DMS79 (cell line): ENCODE measurements at places on chromosomes 5 and 9.

GRCh38 chr5:60583616-60584015 lies 116.3 kb downstream of the DEPDC1B start:
- DNase-seq = no peak

DNA sequence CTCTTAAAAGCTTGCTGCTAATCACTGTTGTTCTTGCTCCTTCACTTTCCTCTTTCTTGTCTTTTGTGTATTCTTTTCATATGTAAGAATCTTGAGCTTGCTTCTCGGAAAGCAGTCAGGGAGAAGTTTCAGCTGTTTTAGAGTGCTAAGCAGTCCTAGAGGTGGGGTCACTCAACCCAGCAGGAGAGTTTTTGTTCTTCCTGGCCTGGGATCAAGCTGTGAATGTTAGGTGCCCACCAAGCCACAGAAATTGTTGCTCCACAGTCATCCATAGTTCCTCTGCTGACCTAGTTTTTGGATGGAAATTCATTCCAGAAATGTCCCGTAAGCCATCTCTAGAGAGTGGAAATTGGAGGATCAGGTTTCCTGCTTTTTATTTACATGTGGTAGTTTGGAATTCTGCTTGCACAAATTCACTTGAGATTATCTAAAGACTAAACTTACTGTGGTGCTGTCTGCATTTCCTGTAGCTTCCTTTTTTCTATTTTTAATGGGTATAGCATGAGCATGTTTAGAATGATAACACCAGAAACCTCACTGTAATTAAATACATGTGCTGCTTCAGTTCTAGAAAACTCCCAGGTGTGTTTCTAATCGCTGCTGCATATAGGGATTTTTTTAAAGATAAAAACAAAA lies 108.7 kb downstream of the MAST4 start:
- no peak for DNase-seq

- no peak for DNase-seq
These were observed 60.4 kb upstream of the ERCC6L2 start for GRCh38 chr9:95815133-95815532.

GRCh38 chr9:14304259-14304658 lies 9.7 kb downstream of the NFIB start:
- DNase-seq = no peak

DNA sequence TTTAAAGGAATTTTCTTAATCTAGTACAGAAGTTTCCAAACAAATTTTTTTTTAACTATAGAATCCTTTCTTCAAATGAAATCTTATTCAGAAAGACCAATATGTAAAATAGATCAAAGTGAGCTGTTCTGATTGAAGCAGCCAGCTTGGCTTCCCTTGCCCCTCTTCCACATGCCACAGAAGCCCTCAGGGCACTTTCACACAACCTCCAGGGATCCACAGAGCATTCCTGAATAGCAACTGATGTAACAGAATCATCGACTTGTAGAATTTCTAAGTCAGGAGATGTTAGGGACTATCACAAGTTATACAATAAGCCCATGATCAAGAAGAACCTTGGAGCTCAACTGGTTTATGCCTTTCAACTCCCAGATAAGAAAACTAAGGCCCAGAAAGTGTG lies 427.8 kb upstream of the C9orf72 start:
- DNase-seq = no peak

DNA sequence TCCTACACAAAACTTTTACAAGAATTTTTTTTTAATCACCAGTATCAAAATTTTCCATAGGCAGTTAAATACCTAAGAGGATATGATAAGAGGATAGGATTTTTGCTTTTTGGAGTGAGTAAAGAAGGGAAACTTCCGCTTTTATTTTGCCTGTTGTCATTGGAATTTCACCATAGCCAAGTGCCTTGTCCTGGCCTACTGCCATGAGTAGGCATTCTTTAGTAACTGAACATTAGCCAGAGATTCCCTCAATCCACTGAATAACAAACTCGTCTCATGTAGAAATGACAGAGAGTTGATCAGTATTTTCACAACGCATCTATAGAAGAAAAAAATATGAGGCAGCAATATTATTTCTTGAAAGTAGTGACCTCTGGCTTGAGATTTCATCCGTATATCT lies 289.6 kb upstream of the ADAMTSL1 start:
- no peak for DNase-seq

DNA sequence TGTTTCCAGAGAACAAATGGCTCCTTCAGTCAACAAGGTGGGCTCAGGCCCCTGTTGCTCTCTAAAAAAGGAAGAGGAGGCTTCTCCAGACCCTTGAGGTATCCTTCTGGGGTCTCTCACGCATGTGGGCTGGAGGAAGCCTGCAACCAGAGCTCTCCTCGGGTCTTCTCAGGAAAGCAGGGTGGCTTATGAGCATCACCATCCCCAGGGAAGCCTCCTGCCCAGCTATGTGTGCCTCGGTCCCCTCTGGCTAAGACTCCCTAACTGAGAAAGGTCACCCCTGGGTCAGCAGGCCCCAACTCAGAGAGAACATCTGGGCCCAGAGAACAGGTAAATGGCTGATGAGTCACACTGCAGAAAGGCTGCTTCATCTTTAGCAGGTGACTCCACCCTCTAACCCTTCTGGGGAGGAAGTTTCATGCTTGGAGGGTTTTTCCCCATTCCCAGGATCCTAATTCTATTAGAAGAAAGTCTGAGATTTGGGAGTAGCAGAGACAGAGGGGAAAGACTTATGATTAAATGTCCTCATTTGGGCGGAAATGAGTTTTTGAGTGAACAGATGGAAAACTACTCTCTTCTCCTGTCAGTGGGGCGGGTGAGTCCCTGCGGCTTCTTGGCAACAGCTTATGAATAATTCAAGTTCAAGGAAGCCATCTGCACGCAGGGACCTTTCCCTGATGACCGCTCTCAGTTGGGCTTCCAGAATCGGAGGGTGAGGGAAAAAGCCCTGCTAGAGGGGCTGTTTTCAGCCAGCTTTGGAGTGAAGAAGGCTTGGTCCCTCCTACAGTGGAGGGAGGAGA lies 41.9 kb downstream of the TGFBI start:
- DNase-seq = no peak

DNA sequence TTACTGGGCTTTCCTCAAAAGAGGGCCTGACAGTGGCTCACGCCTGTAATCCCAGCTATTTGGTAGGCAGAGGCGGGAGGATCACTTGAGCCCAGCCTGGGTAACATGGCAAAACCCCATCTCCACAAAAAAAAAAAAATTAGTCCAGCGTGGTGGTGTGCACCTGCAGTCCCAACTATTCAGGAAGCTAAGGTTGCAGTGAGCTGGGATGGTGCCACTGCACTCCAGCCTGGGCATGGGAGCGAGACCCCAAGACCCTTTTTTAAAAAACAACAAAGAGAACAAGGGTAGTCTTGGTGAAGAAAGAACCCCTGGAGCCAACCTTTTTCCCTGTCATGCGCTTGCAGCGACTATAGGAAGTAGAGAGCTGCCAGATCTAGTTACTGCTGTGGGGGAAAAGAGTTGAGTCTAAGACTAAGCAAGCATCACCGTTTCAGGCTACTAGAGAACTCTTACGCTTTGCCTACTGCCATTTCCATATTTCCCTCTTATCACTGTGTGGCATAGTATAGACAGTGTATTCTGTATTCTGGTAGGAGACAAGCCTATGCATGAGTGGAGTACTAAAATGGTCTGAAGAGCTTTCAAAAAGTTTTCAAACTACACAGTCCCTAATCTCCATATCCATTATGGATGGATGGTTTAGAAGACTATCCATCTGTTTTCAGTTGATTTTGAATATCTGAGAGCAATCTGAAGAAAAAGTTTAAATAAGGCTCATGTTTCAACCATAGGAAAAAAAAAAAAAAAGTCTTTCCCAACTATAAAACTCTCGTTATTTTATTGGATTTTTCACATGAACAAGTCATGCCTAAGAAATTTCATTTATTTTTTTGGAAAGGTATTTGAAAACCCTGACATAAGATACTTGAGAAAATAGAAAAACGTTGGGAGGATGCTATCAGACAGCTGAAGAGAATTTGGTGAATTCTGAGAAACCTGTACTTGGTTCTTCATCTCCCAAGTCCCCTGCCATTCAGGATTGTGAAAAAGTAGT lies 2.6 kb downstream of the C9orf40 start:
- no peak for DNase-seq

DNA sequence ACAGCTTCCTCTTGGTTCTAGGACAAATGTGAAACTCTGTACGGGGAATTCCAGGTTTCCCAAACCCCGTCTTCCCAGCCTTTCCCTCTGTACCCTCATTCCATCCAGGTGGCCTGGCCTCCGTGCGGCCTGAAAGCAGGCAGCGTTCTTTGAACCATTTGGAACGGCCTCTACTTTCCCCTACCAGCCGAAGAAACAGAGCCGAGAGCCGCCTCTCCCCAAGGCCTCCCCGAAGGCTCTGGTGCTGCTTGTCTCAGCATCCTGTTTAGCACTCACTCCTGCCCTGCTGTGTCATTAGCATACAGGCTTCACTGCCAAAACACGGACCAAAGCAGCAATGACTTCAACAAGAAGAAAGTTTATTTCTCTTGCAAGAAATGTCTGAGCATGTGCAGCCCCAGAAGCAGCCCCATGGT lies 137.7 kb downstream of the HSD17B3 start:
- no peak for DNase-seq

GRCh38 chr5:11563822-11564221 lies 340.4 kb downstream of the CTNND2 start:
- DNase-seq = no peak

DNA sequence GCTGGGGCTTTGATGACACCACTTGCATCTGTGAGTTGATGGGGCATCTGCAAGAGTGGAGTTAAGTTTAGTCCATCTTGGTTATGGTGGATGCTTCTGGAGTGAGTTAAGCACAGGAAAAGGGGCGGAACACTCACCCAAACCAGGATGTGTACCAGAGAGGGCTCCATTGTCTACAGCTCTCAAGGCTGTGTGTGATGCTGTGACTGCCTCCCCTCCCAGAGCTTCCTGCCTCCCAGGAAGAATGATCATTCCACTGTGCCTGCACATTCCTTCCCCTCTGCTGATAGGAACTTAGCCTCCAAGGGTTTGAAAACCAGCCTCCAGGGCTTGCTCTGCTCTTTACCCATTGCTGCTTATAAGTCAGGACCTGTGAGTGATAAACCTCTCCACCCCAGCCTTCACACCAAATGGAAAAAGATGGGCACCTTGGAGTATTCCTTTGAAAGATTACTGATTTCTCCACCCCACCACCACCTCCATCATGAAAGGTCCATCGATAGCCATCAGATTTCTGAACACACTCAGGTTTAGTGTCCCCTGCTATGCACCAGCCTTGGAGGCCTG lies 160.1 kb upstream of the SPRY4 start:
- no peak for DNase-seq

GRCh38 chr9:34512131-34513078 lies 10.4 kb downstream of the ENHO start:
- no peak for DNase-seq

- DNase-seq = no peak
These were observed 31.8 kb downstream of the SEC61B start for GRCh38 chr9:99253772-99254431.

DNA sequence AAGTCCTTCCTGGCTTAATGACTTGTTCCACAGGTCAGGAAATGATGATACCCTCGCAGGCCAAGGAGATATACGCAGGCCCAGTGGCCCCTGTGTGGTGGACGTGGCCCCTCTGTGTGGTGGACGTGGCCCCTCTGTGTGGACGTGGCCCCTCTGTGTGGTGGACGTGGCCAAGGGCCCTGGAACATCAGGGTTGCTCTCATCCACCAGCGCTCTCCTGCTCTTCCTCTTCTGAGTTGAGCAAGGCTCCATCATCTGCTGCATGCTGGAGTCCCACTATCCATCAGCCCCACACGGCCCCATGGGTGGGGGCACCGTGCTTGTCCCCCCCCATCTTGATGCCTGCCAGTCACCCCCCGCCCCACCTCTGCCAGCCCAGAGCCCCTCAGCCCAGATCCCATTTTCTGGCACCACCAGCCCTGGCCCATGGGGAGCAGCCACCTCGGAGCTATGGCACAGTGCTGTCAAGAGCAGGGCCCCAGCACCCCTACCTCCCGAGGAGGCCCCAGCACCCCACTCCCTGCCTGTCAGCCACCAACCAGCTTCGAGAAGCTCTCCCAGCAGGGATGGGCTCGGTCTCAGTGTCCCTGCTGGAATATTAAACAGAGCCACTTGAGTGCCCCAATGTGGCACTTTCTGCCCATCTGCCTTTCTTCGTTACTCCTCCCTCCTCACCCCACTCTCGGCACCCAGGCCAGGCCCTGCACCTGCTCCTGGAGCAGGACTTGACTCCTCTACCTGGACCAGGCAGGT lies 8.1 kb downstream of the LRRC14B start:
- no peak for DNase-seq

DNA sequence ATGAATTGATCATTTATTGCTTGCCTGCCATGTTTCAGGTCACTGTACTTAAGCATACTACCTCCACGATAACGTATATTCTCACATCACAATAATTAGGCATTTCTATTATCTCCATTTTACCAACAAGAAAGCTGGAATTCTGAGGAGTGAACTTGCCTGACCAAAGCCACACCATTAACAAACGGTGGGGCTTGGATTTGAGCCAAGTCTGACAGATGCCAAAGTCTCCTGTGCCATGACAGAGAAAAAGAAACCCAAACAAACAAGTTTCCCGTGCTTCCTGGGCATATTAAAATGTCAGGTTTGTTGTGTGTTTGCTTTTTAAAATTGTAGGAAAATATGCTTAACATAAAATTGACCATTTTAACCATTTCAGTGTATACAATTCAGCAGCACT lies 40.8 kb upstream of the KCNV2 start:
- no peak for DNase-seq

- DNase-seq = no peak
These were observed 56.1 kb downstream of the MED10 start for GRCh38 chr5:6322163-6322713.

DNA sequence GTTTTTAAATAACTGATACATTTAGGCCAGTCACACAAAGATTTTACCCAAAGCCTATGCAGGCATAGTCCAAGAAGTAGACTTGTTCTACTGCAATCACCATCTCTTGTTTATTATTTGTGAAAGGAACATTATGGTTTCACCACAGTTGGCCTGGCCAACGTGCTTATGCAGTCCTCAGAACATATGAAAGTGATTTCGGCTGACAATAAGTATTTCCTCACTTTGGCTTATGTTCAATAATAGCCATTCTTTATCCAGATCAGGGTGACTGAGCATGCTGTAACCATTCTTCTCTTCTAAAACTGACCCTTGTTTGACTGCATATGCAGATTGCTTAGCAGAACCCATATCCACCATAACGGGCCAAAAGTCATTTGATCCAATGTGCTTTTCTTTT lies 76.6 kb upstream of the CCDC152 start:
- DNase-seq = no peak

DNA sequence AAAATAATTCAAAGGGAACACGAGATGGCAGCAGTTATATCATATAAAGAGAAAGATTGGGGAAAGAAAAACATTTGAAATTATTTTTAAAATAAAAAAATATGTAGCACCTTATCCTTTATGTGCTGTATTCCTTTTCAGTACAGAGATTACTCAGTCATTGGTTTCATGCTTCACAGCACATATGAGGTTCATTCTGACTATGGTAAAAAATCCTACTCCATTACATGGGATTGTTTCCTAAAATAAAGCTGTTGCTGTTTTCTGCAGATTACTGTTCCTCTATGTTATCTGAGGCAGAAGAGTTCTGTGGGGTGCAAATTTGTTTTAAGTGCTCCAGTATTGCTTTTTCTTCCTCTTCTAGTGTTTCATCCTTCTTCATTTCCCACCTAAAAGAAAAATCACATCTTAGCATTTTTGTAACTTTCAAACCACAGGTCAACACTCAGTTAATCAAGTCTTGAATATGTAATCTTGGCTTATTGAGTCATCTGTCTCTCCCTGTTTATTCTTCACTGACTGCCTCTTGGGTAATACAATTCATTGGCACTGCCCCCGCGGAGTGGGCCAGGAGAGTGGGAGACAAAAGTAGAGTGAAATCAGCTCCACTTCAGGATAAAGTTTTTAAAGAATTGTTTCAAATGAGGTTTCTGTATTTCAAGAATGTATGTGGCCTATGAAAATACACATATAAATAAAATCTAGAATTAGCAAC lies 412.5 kb upstream of the POU5F2 start:
- DNase-seq = no peak
